ENCODE measurements at places on chromosomes 7 and 10.

- no peak for DNase-seq
Observed at GRCh38 chr10:113199459-113199858, 249.4 kb downstream of the TCF7L2 start.

GRCh38 chr10:58724781-58725180 lies 212.1 kb downstream of the BICC1 start:
- DNase-seq, result no peak

GRCh38 chr7:108181073-108181985 lies 51.2 kb upstream of the LAMB4 start:
- no peak for DNase-seq

- DNase-seq, result peak; percentile 61
Observed at GRCh38 chr10:6068422-6068821, 6.3 kb upstream of the IL2RA start.

GRCh38 chr7:87129848-87130247 lies 22.4 kb upstream of the DMTF1 start:
- no peak for DNase-seq

DNA sequence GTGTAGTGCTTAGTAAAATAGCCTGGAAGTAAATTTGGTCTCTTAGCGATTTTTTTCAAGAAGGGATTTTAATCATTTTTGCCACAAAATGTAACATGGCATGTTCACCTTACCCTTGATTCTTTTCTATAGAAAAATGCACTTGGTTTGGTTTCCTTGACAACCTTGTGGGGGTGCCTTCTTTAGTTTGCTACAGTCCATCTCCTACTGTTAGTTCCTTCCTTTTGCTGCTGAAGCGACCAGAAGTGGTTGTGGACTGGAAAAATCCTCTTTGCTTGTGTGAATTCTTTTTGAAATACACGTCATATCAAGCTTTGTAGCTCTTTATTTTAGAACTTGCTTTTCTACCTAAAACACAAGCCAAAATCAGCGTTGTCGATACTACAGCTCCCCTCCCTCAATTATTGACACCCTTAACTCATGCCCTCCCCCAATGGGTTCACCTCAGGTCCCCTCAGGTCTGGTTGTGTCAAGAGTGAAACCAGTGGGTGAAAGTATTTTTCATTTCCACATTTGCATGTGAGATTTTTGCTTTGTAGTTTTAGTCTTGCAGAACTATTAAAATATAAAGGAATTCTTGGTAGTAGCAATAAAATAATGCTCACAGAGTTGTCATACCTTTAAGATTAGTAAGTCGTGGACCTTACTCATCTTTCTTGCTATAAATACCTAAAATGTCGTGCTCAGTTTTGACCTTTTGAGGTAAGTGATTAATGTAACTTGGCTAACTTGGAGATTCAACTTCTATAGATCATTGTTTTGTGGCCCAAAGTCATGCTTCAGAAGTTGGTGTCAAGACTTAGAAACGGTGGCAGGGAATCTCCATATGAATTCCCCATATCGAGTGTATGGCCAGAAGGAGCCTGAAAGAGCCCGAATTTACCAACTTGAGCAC lies 1.5 kb downstream of the ACTR3B start:
- DNase-seq, result peak; percentile 34

DNA sequence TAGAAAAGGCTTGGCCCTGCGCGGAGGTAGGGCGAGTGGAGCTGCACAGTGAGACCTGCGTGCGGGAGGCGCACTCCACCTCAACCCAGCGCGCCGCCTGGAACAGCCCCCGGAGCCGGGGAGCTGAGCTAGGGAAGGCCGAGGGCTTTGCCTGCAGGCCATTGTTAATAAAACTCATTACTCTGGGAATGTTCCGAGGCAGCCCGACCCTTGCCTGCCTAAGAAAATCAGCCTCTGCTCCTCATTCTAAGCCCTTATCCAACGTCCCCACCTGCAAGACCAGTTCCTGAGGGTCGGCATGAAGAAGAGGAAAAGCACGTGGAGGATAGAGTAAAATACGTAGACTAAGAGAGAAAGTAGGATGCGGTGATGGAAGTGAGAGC lies 55.3 kb downstream of the C7orf25 start:
- DNase-seq, result no peak

DNA sequence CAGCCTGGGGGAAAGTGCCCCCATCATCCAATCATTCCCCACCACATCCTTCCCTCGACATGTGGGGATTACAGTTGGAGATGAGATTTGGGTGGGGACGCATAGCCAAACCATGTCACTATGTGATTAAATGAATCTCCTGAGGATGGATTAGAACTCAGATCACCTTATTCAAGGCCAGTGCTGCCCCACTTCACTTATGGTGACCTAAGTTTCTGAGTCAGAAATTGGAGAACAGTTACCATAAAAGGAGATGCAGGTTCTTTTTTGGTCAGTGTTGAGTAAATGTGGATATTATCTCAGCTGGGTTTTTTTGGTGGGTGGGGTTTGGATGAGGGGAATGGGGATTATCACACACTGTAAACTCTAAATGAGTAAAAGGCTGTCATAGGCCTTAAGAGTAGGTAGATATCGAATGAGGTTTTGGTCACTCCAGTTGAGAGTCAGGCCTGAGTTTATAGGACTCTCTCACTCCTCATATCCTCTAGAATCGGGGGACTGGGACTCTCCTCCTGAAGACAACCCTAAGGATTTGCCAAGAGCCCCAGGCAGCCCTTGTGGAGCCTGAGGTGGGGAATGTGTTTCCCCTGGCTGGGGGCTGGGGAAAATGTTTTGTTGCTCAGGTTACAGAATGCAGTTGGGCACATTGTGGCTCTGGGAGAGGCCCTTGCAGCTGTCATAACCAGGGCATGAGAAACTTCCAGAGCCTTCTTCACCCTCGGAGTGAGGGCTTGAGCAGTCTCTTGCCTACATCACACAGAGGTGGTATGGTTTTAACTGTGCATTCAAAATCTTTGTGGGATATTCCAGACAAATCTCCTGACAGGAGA lies 213.0 kb downstream of the BAMBI start:
- DNase-seq, result no peak

- no peak for DNase-seq
Observed at GRCh38 chr10:29921071-29921446, 138.3 kb downstream of the JCAD start.

DNA sequence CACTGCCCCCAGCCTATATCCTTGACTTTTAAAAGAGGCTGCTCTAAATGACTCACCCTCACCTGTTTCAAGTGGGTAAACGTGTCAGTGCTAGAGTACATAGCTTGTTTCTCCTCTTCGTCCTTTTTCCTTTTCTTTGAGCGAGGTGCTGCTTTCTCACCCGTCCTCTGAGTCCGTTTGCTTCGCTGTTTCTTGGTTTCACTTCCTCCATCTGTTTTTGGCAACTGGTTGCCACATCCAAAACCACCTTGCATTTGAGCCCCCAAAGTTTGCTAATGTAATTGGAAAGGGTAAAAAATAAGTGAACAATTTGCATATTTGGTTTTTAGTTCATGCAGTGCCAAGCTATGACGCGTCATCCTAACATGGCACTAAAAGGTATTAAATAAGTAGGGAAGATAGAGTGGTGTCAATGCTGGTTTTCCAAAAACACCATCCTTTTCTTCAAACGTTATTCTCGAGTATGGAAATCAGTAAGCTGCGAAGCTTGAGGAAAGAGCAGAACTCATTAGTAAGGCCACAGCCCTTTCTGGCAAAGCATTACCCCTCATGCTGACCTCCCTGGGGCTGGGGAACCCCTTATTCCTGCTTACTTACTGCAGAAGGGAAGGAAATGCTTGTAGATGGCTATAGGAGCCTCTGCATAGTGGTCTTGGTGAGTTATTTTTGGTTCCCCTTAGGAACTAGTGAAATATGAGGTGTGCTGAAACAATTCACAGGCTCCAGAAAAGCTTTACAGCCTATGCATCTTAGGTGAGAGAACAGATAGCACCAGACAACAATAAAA lies 133.5 kb downstream of the GALNT11 start:
- DNase-seq, result no peak

DNA sequence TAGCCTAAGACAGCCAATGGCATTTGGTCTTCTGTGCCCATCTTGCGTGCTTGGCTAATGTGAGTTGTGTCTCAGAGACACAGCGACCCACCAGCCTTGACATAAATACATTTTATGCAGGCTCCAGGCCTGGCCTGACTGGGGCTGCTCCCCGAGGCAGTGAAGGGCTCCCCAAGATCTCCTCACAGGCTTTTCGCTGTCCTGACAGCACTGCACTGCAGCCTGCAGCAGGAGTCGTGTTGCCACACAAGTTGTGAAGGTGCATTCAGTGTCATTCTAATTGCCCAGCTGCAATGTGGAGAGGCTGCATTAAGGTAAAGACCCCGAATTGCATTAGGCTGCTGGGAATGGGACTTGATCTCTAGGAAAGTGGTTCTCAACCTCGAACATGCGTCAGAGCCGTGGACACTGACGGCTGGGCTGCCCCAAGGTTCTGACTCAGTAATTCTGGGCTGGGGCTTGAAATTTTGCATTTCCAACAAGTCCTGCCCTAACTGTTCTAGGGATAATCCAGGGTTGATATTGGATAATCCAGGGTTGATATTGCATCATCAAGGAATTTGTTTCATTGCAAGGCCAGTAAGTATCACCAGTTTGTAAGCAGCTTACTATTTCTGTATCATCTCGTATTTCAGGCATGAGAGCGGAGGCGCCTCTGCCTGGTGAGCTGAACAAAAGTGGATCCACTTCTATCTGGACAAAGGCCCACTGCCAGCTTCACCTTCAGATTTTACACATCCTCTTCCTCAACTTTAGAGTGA lies 108.7 kb upstream of the INSIG1 start:
- peak; percentile 7 for DNase-seq

- DNase-seq, result no peak
Observed at GRCh38 chr10:119350502-119351097, 143.2 kb downstream of the GRK5 start.

GRCh38 chr7:97001221-97001620 lies 4.1 kb upstream of the DLX6 start:
- no peak for DNase-seq
